ENCODE measurements at places on chromosomes 4 and X. TPM values are rescaled to one million over a fixed set of nuclear protein-coding genes. Genes with fewer than 3 reads are reported as not detected.

CXCL5 gene
- total RNA-seq: not detected

AADAT gene
- 18.8 TPM for total RNA-seq

FRG2 gene
- total RNA-seq: not detected

GPC3 gene
- total RNA-seq: 22.8 TPM

MAGEA10 gene
- total RNA-seq: not detected

DCAF8L1 gene
- not detected for total RNA-seq

EOLA2 gene
- total RNA-seq: 18.8 TPM

GAGE12F gene
- not detected for total RNA-seq

FRMPD4 gene
- not detected for total RNA-seq

CITED1 gene
- not detected for total RNA-seq

CXorf65 gene
- not detected for total RNA-seq

SNCA gene
- 0.11 TPM for total RNA-seq

FGFBP2 gene
- not detected for total RNA-seq

CDS1 gene
- 22.9 TPM for total RNA-seq

IL13RA2 gene
- 0.11 TPM for total RNA-seq

FGF13 gene
- total RNA-seq: not detected

CCKAR gene
- total RNA-seq: not detected

CASK gene
- total RNA-seq: 33.4 TPM

VCX gene
- not detected for total RNA-seq

GNRHR gene
- total RNA-seq: 0.39 TPM

VGLL1 gene
- total RNA-seq: 12.6 TPM

SPANXB1 gene
- total RNA-seq: not detected

UVSSA gene
- 18.1 TPM for total RNA-seq

GYPE gene
- total RNA-seq: 0.39 TPM

ITM2A gene
- total RNA-seq: 0.33 TPM

H2BW2 gene
- total RNA-seq: not detected

HTR2C gene
- total RNA-seq: under 0.01 TPM

NLGN4X gene
- under 0.01 TPM for total RNA-seq

CD38 gene
- under 0.01 TPM for total RNA-seq

RENBP gene
- total RNA-seq: under 0.01 TPM

PRSS12 gene
- total RNA-seq: not detected

OSTC gene
- 353 TPM for total RNA-seq

SLC10A4 gene
- total RNA-seq: not detected

SLC16A2 gene
- total RNA-seq: 5.5 TPM

ZNF630 gene
- total RNA-seq: 5.5 TPM

FGF2 gene
- 0.39 TPM for total RNA-seq

LINC00632 gene
- total RNA-seq: 3.8 TPM

HDX gene
- total RNA-seq: 1.2 TPM

CLGN gene
- not detected for total RNA-seq

USP17L25 gene
- not detected for total RNA-seq

PDE6B gene
- total RNA-seq: 5.0 TPM
